Activated CD4-positive, alpha-beta T cell treated with anti-CD3 and anti-CD28 coated beads for 24 hours (primary cell): ENCODE measurements at places on chromosomes 7 and 10.

DNA sequence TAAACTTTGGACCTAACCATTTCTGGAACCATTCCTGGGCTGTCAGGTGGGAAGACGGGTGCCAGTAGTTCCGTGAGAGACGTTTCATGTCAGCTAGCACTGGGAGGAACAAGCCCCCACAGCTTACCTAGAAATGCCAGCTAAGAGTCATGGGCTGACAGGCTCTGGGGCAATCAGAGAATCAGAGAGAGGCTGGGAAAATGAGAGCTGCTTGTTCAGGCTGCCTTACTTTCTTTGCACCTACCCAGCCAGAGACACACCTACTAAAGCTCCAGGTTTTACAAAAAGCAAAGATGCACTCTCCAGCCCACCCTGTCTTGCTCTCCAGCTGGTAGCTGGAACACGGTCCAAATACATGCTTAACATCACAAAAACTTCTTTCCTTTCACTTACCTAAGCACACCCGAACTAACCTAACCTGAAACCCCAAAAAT is 688 bp downstream of the PTN start:
- no peak for DNase-seq

DNA sequence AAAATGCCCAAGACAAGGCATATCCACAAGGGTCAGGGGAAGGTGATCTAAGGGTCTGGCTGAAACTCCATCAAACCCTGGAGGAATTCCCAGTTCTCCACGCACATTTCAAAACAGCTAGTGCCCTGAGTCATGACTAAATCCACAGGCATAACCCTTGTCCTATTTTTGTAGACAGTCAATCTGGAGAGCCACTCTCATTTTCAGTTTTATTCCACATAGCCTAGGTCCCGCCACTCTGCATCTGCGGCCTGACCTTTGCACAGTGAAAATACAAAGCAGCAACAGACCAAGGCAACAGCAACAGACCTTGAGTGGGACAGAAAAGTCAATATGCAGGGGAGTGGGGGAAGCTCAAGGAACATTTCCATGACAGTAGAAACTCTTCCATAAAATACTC is 201.4 kb upstream of the NPVF start:
- no peak for DNase-seq

GRCh38 chr10:69883310-69884023 is 81.8 kb downstream of the COL13A1 start:
- DNase-seq: no peak

DNA sequence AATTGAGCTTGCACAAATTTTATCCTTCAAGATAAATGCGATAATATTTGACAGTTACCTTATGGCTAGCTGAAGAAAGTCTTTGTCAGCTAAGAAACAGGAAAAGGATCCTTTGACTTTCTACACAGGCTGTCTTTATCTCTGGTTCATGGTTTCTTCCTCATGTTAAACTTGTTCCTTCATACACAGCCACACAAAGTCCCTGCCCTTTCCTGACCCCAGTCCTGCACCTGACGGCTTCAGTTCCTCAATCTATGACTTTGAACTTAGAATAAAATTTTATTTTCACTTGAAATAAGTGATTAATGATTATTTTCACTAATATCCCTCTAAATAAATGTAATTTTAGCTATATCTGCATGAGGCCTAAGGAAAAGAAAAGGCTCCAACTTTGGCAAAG is 77.8 kb upstream of the PRSS1 start:
- DNase-seq: no peak

GRCh38 chr7:51326656-51327286 is 10.2 kb upstream of the COBL start:
- no peak for DNase-seq

- DNase-seq: no peak
These were observed 210.4 kb downstream of the SKIDA1 start for GRCh38 chr10:21314906-21315644.

DNA sequence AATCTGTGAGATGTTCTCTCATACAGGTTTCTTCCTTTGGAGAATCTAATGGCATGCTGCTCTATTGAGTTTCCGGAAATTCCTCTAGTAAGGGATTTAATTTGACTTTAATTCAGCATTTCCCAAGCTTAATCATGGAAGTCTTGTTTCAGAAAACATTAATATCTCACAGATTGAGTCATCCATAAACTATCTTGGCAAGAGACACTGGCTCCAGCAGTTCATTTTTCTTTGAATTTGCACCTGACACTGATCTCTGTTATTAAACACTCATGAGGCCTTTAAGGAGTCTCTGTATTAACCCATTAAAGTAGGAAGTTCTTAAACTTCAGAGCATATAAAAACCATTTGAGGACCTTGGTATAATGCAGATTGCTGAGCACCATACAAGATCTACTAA is 3.6 kb upstream of the ITGB8 start:
- DNase-seq: no peak

GRCh38 chr7:84647797-84648757 is 453.5 kb upstream of the SEMA3A start:
- DNase-seq: no peak

- no peak for DNase-seq
These were observed 5.6 kb downstream of the MGAM start for GRCh38 chr7:142001163-142001874.

DNA sequence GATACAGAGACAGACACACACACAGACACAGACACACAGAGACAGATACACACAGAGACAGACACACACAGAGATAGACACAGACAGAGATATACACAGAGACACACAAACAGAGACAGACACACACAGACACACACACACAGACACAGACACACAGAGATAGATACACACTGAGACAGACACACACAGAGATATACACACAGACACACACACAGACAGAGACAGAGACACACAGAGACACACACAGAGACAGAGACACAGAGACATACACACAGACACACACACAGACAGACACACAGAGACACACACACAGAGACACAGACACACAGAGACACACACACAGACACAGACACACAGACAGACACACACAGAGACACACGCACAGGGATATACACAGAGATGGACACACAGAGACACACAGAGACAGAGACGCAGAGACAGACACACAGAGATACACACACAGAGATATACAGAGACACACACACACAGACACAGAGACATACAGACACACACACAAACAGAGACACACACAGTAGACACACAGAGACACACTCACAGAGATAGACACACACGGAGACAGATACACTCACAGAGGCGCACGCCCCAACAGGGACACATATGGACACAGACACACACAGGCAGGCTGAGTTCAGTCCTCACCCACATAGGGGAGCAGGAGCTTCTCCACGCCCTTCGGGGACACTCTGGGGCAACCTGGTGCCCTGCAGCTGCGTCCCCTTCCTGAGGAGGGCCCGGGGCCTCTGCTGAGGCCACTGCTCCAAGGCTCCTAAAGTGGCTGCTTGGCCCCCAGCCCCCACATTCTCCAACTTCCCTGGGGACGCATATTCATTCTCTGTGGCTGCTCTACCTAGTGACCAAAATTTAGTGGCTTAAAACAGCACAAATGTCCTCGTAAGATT is 10.3 kb upstream of the PPP2R2D start:
- DNase-seq: no peak

DNA sequence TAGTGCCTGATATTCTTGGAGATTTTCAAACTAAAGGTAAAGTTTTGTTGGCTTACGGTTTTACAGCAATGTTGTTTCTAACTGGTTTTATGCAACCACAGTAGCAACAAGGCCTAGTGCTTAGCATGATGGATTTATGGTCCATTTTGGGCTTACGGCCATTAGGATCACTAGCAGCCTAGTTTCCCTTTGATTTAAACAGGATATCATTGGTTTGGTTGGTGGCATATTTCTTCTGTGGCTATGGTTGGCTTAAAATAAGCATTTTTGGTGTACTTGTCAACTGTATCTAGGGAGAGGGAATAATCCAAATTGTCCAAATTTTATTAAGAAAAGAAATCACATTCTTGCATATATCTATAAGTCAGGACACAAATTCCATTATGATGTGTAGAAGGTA is 194.0 kb downstream of the HDAC9 start:
- no peak for DNase-seq

DNA sequence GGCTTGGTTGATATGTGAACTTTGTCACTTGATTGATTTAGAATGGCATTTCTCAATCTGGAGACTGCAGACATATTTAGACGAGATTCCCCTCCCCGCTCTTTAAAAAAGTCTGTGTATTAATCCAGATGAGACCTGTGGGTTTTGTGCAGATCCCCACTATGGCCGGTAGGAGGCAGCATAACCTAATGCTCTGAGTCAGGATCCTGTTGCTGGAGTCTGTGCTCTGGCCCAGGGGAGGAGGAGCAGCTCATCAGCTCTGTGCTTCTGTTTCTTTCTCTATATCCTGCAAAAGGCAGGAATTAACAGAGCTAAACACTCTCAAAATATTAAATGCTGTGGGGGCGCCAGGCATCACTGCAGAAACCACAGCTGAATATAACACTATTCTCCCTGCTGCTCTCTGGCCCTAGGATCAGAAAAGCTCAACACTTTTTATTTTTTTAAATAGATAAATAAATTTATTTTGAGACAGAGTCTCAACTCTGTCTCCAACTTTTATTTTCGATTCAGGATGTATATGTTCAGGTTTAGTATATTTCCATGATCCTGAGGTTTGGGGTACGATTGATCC is 23.9 kb upstream of the SEPHS1 start:
- DNase-seq: peak; percentile 49

DNA sequence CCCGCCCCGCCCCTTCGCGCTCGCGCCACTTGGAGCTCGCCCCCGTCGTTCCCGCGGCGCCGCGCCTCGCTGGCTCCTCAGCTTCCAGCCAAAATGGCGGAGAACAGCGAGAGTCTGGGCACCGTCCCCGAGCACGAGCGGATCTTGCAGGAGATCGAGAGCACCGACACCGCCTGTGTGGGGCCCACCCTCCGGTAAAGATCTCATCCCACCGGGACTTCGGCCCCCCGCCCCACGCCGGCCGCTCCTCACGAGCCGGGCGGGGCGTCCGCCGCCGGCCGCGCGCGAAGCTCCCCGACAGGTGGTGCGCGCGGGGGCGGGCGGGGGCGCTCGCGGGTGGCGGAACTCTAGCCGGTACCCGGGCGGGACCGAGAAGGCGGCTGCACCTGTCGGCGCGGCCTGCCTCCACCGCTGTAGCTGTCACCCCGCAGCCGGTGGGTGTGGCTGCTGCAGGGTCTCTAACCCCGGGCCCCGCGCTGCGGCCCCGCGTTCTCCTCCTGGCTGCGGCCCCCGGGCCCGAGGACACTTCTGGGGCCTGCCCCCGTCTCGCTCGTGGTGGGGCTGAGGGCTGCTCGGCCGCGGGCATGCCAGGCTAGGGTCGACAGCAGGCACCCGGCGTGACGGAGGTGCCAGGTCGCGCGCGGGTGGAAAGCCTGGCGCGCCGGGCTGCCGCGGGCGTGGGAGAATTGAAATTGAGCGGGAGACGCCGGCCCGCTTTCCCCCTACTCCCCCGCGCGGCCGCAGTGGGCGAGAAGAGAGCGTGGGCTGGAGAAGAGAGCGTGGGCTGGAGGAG is at the start of gene EXOC6:
Gene EXOC6, plus strand, starts transcription at position 80 of the 793 bp plus-strand sequence. Its CDS starts 14 bp downstream, at position 94.
- peak; percentile 71 for DNase-seq

GRCh38 chr10:69458430-69459100 is 7.3 kb downstream of the TSPAN15 start:
- no peak for DNase-seq

DNA sequence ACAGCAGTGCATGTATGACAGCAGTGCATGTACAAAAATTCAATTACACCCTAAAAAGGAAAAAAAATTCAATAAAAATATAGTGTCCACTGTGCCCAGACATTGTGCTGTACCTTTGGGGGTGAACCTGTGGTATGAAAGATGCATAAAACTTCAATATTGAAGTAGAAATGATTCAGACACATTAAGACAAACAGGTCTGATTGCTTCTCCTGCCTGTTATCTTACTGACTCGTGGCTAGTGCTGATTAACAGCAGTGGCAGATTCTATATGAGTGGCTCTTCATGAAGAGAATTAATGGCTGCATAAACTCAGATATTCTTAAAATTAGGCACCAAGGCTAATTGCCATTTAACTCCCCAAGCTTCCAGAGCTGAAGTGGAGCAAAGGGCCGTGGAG is 37.9 kb downstream of the GATA3 start:
- DNase-seq: no peak

DNA sequence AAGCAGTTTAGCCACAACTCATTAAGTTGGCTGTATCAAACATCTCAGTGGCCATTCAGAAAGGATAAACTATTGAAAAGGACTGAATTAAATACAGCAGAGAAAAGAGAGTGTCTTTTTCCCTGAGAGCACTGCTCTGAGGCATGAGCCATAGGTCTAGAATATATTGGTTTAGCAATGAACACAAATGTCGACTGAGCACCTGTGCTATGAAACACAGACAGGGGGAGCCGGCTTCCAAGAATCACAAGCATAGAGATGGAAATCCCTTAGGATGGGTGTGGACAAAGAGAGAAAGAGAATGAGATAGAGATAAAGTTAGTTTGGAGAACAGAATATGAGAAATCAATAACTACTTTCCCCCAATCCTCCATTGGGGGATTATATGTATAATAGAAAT is 54.8 kb downstream of the DGKI start:
- no peak for DNase-seq

GRCh38 chr7:33604056-33604455 is 301.3 kb upstream of the BMPER start:
- DNase-seq: no peak

- no peak for DNase-seq
These were observed 19.2 kb upstream of the GPR146 start for GRCh38 chr7:1024876-1025742.

GRCh38 chr7:143387156-143387975 is 6.2 kb downstream of the ZYX start:
- DNase-seq: no peak
